ENCODE measurements at places on chromosomes 2 and 18. TPM values are rescaled to one million over a fixed set of nuclear protein-coding genes. Genes with fewer than 3 reads are reported as not detected.

NEB gene
- total RNA-seq: 0.55 TPM

DNA sequence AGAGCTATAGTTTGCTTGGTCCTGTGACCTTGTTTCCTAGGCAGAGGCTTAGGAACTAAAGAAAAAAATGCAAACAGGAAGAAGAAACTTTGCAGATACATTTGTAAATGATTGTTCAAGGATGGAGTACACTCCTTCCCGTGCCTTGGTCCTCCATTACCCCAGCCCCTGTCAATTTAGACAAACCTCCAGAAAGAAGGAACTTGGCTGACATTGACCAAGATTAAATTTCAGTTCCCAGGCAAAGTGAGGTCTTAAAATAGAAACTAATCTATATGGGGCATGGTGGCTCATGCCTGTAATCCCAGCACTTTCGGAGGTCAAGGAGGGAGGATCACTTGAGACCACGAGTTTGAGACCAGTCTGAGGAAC, 179.9 kb upstream of the FN1 start:
- no peak for DNase-seq

DNA sequence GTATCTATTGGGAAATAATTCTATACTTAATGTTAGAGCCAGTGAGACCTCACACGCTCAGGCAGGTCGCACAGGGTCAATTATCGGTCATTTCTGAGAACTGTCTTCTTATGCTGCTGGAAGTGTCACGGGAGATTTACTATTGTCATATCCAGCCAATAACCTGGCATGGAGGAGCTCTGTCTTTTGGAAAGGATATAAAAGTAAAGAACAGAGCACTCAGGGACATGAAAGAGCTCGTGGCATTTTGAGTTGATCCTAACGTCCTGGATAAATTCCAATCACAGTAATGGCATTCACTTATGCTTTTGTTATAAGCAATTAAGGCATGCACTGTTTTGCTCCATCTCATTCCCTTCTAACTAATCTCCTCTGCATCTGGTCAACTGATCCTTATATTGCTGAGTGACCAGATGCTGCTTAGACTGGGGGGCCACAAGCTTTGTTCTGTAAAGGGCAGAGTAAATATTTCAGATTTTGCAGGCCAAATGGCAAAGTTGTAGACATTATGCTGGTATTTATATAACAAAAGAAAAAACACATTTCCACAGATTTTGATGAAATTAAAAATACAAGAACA, 453.5 kb upstream of the SMIM21 start:
- DNase-seq: no peak

GRCh38 chr18:26439537-26439936, 108.8 kb downstream of the KCTD1 start:
- DNase-seq: no peak

DNA sequence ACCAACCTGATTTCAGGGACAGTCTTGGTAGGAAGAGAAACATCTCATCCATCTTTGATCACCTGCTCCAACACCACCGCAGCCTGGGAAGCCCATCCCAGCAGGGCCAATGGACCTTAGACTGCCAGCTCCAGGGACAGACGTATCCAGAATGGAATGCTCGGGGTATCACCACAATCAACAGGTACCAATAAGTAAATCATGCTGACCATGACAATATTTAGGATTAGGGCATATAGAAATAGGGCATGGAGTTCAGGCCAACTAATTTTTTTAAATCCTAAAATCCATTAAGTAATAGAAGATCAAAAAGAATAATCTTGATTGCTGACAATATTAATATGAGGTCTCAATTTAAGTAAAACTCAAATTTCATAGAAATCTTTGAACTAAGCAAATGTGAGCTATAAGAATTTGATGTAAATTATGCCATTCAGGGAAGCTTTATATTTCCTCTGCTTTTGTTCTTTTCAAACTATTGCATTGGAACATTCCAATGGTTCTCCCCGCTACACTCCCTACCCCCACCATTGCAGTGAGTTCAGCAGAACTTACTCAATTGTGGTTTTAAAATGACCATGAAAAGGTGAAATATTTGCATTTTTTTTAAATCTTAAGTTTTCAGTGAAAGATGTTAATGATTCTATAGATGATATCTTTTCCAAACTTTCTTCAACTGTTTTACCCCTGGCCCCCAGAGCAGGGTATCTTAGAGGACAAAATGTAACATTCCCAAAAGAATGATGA, 138.6 kb downstream of the DNER start:
- DNase-seq: no peak

DNA sequence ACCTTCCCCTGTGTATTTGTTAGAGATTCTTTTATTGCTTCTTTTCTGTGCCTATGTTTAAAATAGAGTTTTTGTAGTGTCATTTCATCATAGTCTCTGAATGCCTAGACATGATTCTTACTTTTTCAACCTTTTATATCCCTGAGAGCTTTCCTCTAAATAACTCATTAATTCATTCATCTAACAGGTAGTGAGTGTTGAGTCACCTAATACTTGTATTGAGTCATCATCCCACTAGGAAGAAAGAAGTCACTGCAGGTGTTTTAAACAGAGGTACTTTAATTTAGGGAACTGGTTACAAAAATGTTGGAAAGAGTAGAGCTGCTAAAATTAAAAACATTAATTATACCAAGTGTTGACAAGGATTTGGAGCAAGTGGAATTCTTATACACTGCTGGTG, 18.5 kb upstream of the NMS start:
- no peak for DNase-seq
